ENCODE measurements at places on chromosomes 7 and 10.

DNA sequence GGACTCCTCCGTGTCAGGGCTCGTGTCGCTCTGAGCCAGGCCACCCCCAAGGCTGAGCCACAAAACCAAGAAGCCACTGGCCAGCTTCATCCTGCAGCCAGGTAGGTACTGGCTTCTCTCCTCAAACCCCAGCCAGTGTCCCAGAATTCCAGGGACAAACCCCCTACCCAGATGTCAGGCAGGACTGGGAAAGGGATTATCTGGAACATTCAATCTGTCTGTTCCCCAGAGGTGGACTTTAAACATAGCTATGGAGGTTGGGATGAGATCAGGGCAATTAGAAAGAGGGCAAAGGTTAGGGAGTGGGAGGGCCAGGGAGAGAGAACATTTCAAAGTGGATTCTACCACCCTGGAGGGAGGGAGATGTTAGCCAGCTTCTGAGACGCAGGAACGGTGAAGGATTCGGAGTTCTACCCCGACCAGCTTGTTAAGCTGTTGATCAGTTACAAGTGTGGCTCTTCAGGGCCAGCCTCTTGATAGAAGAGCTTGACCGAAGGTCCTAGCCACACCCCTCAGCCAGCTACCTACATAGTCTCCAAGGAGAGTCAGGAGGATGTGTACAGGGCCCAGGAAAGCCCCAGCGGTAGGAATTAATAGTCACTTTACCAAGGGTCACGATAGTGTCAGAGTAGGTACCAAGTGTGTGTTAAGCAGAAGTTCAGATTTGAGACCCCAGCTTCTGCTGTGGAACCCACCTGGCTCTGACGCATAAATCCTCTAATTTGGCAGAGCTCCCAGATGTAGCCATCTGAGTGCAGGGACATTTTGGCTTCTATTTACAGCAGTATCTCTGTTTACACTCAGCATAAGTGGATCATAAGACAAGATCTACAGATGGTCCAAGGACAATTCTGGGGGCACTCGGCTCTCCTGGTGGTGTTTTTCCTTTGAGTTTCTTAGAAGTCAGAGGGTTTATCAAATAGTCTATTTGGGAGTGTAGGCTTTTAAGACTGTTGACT lies at the start of gene PLA2G12B:
Gene PLA2G12B, minus strand, starts transcription at position 211 of the 959 bp plus-strand sequence. Its CDS starts 121 bp downstream, at position 90.
- no peak for DNase-seq

- DNase-seq, result peak; percentile 41
Observed at GRCh38 chr7:150731916-150732315, 5.3 kb upstream of the GIMAP5 start.

- no peak for DNase-seq
Observed at GRCh38 chr7:26195867-26196657, 4.5 kb downstream of the HNRNPA2B1 start.

DNA sequence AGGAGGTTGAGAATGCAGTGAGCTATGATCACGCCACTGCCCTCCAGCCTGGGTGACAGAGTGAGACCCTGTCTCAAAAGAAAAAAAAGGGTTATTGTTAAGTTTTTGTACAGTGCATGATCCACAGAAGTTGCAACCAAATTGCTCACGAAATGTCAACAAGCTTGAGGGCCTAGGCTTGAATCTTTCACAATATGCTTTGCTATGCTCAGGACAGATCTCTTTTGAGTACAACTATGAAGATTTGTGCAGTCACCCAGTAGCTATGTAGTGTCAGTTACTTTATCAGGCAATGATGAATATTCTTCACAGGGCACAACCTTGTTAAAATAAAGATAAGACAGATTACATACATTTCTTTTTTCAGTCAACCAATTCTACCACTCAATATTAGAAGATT lies 109.2 kb downstream of the PRTFDC1 start:
- DNase-seq, result no peak

DNA sequence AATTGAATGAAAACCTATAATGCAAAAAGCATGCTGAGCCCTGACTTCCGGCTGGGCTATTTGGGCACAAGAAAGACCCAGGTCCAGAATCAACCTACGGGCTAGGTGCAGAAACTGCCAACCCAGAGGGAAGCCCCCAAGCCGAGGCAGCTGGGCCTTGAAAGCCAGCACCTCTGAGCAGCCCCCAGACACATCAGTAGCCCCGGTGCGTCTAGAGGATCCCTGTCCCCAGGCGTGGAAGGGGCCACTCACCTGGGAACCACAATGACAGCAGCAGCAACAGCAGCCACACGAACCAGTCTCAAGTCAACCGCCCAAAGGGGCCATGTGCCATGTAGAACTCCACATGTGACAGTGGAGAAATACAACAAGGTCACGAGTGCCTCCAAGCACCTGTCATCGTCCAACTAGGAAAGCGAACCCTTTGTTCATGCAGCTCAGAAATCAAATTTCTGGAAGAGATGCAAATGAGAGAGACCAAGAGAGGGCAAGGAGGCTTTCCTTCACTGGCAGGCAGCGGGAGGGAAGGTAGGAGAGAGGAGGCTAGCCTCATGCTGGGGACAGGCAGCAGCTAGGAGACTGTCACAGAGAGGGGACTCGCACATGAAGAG lies 57.5 kb upstream of the CHST15 start:
- DNase-seq, result no peak

- DNase-seq, result no peak
Observed at GRCh38 chr10:98943681-98944080, 292.0 kb downstream of the HPSE2 start.

DNA sequence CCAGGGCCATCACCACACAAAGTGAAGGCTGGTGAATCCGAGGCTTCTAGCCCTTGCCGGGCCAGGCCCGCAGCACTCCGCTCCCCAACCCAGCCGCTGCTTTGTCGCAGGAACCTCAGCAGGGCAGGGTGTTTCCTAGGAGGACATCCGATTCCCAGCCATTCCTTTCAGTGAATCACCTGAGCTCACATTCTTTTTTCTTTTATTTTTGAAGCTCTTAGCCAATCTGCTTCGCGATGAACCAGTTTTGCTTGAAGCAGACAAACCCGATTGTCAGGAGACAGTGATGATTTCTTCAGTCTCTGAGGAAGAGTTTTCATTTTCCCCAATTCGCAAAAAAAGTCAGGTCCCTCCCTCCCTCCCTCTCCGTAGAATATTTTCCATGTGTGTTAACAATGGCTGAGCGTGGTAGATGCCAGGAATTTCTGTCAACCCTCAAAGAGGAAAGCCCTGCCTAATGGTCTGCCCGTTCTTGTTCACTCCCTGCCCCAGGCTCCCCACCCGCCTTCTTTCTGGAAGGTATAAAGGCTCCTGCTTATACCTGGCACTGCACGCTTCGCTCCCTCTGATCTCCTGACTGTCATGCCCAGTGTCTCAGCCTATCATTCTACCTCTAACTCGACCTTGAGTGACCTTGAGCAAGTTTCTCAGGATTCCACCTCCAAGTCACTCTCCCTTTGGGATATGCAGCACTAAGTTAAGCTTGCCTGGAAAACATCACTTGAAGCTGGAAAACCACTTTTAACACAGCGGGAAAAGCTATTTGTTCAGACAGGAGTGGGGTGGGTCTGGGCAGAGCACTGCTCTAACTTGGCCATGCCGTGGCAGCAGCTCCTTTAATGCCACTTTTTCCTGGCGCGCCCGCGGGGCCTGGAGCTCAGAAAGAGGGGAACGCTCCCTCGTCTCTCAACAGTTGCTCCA lies 35.1 kb downstream of the EGFR start:
- DNase-seq, result no peak

DNA sequence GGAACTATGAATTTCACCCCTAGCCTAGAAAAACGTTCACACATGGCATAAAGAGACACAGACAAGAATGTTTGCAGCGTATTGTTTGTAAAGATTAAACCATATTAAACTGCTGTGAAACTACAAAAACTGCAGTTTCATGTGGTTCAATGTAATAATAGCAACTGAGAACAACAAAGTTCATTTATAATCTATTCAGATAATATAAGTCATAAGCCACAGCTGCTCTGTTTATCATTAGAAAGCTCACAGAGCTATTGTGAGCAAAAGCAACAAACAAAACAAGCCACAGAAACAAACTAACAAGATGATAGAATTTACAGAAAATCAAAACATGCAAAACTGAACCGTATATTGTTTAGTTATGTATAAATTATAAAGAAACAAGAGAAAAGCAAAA lies 113.5 kb downstream of the AHR start:
- no peak for DNase-seq

DNA sequence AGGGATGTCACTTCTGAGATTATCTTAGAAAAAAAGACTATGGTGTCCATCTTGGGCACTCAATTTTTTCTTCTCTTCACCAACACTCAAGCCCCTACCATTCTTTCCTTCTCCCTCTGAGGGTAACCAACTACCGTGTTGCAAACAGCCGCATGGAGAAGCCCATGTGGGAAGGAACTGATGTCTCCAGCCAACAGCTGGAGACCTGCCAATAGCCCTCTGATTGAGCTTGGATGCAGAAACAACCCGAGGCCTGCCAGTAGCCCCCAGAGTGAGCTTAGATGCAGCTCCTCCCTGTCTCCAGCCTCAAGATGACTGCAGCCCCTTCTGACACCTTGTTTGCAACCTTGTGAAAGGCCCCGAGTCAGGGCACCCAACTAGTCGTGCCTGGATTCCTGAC lies 36.4 kb upstream of the CHCHD3 start:
- no peak for DNase-seq

GRCh38 chr7:123663200-123663599 lies 7.5 kb downstream of the LMOD2 start:
- no peak for DNase-seq

GRCh38 chr7:70539205-70539604 lies 592.7 kb upstream of the GALNT17 start:
- no peak for DNase-seq

- DNase-seq, result no peak
Observed at GRCh38 chr10:51783941-51784340, 84.5 kb upstream of the CSTF2T start.

GRCh38 chr7:51027106-51027934 lies 244.6 kb upstream of the GRB10 start:
- DNase-seq, result no peak

DNA sequence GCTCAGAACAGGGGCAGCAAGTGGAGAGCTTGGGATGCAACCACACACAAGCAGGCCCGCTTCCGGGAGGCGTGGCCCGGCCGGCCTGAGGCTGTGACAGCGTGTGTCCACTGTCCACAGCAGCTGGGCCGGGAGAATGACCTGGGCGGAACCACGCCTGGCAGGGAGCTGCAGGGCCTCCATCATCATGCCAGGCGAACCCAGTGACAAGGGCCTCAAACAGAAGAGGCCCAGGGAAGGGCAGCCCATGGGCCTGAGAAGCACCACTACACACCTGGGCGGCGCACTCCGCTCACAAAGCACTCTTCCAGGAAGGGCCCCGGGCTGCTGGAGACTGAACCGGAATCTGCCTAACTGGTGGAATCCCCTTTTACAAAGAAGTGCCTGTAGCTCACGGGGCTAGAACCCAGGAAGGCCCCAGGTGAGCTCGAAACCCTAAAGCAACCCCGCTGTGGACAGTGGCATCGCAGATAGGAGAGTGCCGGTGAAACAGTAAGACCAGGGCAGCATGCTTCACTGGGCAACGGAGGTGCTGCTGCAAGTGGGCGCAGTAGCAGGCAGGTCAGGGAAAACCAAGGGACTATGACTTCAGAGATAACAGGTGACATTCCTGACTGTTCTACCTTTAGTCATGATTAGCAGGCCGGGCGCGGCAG lies 66.0 kb downstream of the MAD1L1 start:
- no peak for DNase-seq

GRCh38 chr10:131908151-131908550 lies 7.3 kb downstream of the PPP2R2D start:
- no peak for DNase-seq

GRCh38 chr10:36808625-36809362 lies 316.6 kb upstream of the ANKRD30A start:
- DNase-seq, result no peak

DNA sequence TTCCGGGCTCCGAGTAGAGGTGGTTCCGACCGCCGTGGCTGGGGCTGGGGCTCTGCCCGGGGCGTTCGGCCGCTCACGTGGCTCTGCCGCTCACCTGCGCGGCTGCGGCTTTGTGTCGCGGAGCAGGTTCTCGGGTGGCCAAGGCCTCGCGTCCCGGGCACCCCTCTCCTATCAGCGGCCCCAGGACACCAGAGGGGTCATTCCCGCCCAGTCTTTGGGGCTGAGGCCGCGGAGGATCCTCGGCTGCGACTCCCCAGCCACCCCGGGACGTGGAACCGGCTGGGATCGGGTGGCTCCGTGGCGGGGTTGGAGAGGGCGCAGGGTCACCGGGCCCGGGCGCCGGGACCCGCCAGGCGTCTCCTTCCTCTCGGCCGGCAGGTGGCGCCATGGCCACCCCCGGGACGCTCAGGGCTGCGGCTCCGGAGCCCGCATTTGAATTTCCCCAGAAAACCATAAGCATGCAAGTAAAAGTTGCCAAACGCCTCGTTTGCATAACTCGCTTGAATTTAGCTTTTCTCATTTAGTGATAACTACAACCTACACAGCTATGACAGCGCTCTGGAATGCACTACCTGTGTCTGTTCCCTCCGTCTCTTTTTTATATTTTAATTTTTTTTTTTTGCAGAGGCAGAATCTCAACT lies 1.2 kb downstream of the COL26A1 start:
- peak; percentile 84 for DNase-seq

GRCh38 chr10:107436568-107436967 lies 272.1 kb upstream of the SORCS1 start:
- no peak for DNase-seq

- DNase-seq, result no peak
Observed at GRCh38 chr10:125125951-125126735, 34.2 kb downstream of the CTBP2 start.

DNA sequence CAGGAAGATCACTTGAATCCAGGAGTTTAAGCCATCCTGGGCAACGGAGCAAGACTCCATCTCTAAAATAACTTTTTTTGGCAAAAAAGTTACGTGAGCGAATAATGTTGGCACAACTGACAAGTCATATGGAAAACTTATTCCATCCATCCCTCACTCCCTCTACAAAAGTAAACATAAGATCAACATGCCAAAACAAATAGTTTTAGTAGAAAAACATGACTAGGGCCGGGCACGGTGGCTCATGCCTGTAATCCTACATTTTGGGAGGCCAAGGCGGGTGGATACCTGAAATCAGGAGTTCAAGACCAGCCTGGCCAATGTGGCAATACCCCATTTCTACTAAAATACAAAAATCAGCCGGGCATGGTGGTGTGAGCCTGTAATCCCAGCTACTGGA lies 25.6 kb downstream of the SLC25A16 start:
- DNase-seq, result no peak

DNA sequence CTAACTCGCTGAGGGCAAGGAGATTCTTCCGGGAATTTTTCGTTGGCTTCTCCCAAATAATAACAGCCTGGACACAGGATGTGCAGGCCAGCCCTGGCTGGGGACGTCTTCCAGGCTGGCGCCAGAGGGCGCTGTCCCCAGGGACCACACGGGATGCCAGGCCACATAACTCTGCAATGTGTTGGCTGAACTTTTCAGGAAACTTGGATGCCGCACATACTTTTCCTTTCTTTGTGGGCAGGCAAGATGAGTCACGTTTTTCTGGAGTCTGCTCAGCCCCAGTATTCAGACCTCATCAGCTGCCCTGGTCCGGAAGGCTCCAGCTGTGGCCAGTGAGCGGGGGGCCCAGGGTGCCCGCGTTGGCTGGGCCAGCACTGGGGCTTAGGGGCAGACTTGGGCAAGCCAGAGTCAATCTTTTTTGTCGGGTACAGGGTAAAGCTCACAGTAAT lies 122.7 kb downstream of the PRKAG2 start:
- no peak for DNase-seq

GRCh38 chr10:3978174-3978573 lies 193.2 kb upstream of the KLF6 start:
- DNase-seq, result no peak

All from activated T-cell treated with anti-CD3 and anti-CD28 coated beads, Interleukin-2, amount 50 U/mL, for 24 hours (primary cell).